ENCODE measurements at places on chromosomes 6 and 20.

- DNase-seq = no peak
Observed at GRCh38 chr6:45664707-45665106, 287.0 kb upstream of the SUPT3H start.

DNA sequence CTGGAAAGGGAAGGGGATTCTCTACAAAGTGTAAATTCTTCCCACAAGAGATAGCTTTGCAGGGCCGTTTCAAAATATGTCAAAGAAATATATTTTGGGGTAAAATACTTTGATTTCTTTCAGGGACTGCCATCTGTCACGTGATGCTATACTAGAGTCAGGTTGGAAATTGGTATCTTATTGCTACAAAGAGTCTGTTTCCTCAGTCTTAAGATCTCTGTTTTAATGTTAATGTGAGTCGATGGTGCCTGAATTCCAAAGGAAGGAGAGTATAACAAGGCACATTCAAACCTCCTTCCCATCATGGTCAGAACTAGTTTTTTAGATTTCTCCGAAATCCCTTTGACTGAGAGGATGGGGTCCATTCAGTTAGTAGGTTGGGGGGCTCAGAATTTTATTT lies 36.3 kb upstream of the PDE7B start:
- DNase-seq = no peak

GRCh38 chr6:153047386-153047785 lies 44.9 kb upstream of the MTRF1L start:
- no peak for DNase-seq

- no peak for DNase-seq
Observed at GRCh38 chr6:27288136-27289044, 23.7 kb downstream of the POM121L2 start.

- no peak for DNase-seq
Observed at GRCh38 chr6:52496631-52497030, 76.5 kb downstream of the EFHC1 start.

- no peak for DNase-seq
Observed at GRCh38 chr20:50200482-50201104, 10.0 kb downstream of the CEBPB start.

GRCh38 chr20:41643504-41643938 lies 25.3 kb upstream of the CHD6 start:
- DNase-seq = no peak

DNA sequence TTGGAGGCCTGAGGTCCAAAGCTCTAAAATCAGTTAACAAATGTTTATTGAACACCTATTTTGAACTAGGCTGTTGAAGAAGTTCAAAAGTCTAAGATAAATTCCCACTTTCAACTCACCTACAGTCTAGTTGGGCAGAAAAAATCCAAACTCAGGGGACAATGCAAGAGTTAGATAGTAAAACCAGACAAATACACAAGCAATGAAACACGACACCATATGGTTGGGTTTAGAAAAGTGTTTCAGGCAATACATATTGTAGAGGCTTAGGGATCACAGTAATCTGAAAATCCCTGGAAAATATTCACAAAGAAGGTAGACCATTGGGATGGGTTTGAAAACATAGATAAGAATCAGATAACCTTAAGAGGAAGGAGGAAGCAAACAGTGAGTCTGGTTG lies 1.3 kb upstream of the CARMIL1 start:
- DNase-seq = no peak

- no peak for DNase-seq
Observed at GRCh38 chr6:168118935-168119334, 39.9 kb upstream of the FRMD1 start.

DNA sequence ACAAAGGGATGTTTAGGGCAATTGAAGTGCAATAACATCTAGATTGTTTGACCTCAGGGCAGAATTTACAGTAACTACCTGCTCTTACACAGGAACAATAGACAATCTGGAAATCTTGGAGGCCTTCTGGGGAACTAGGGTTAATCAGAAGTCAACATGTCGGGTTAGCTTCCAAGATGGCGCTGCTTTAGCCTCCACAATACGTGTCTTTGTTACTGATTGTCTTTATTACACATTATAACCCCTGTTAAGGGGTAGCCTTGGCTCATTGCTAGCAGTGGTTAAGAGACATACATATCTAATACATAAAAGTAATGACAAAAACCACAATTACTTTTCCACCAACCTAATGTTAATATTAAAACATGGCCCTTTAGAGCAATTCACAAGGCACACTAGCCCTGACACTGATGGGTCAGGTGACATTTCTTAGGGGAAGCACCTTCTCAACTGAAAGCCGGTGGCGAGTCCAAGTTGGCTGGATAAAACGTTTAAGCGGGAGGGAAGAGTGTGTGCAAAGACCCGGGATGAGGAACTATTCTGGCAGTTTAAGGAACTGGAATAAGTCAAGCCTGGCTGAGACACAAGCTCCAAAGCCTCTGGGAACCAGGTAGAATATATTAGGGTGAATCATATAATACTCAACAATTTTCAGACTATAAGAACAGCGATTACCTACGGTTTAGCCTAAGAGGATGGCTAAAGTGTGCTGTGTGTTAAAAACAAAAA lies 236.9 kb downstream of the BCAS1 start:
- no peak for DNase-seq

- no peak for DNase-seq
Observed at GRCh38 chr6:40588070-40588384, 863 bp upstream of the LRFN2 start.
